ENCODE measurements at places on chromosomes 11 and 22.

DNA sequence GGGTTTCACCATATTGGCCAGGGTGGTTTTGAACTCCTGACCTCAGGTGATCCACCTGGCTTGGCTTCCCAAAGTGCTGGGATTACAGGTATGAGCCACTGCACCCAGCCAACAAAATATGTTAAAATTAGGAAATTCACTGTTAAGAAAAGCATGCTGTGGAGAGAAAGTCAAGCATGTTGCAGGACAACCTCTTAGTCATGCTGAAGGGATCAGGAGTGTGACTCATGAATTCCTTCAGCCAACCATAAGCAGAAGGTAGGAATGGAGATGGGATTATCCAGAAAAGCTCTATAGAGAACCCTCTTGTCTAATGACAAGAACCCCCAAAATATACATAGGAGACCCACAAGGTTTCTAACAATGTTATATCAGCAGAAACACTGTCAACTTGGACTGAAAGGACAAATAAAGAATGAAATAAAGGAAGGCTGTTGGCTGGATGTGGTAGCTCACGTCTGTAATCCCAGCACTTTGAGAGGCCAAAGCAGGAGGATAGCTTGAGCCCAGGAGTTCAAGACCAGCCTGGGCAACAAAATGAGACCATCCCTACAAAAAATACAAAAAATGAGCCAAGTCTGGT lies 16.0 kb downstream of the MRTFA start:
- DNase-seq, result no peak

DNA sequence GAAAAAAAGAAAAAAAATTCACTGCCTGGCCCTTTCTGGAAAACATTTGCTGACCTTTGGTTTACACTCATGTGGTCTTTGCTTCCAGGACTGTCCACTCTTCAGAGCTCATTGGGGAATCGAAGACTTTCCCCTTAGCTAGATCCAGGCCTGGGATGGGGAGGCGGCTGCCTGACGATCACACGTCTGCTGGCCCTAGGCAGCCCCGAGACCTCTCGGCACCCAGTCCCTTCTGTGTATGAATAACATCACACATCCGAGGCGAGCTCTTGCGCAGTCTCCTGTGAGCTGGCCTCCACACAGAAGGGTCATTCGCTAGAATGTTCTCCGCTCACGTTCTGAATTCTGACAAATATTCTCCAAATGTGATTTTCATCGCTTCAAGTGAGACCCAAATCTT lies 25.7 kb upstream of the GAL start:
- no peak for DNase-seq

GRCh38 chr11:11937957-11938356 lies 70.5 kb downstream of the DKK3 start:
- no peak for DNase-seq

DNA sequence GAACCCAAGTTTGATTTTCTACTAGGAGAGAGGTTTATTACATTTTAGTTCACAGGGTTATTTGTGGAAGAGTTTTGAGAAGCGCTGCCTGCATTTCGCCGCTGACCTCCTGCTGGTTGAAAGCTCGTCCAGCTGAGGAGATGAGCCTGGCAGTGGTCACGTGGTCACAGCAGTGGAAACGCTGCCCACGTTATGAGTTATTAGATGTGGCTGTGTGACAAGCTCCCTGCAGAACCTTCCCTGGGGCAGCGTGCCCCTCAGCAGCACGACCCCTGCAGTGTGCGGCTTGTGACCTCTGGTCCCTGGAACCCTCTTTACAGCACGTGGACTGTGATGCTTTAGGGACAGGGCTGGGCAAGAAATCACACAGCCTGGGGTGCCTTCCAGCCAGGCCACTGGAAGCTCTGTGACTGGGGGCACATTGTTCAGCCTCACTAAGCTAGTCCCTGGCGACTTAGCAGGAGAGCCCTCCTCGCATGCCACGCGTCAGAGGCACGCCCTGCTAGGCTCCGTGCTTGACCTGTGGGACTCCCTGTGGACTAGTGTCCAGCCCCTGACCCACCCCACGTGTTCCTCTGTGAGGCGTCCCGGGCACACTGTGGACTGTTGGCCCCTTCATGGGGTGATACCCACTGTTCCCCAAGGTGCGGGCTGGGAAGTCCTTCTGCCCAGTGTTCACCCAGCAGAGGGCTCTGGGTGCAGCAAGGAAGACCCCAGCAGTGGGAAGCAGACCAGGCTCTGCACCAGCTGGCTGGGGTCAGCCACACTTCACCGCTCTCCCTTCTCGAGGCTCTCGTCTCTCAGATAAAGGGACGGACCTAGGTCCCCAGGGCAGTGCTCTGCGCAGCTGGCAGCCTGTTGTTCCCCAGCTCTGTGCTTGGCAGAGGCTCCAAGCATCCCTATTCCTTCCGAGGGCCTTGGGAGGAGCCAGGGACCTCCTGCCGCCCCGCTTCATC lies 349.5 kb downstream of the TBC1D22A start:
- no peak for DNase-seq

DNA sequence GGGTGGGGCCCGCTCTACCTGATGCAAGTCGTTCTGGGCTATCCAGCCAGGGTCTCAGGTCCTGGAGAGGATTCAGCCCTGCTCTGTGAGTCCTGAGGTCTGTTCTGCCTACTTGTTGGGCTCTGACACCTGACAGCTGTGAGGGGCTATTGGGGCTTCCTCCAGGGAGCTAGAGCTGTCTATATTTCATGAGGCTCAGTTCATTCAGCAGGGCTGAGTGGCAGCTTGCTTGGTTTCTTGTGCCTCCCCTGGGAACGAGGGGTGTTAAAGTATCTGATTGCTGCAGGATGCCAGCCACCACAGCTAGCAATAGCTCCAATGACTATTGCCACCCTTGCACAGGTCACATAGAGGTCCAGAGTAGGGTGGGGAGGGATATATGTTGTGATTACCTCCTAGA lies 26.7 kb downstream of the INSC start:
- no peak for DNase-seq

DNA sequence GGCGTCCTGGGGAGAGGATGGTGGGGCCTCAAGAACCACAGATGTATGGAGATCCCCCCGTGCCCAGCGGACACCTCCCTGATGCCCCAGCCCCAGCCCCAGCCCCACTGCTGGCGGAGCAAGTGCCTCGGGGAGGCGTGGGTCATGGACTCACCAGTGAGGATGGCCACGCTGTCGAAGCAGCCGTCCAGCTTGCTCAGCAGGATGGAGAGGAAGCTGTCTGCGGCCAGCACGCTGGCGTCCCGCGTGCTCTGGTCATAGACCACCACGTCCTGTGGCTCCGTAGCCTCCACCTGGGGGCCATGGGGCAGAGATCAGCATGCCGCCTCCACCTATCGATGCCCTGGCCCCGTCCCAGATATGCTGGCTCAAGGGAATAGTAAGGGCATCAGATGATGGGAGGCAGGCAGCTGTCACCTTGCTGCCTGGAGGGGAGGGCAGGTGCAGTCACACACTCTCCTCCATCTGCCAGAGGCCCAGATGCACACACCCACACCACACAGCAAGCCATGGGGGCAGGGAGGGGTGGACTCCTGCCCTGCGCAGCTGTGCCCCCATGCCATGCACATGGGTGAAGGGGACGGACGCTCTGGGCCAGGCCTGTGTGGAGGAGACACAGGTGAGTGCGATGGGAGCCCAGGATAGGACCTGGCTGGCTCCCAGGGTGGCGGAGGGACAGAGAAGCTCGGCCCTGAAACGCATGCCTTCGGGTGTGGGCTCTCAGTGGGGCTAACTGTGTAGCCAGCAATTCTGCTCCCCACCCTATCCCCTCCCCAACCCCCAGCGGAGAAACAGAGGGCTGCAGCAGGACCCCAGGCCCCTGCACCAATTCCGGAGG lies 8.2 kb downstream of the DUSP8 start:
- DNase-seq, result no peak

- DNase-seq, result peak; percentile 25
Observed at GRCh38 chr11:8233691-8234424, 29.8 kb downstream of the LMO1 start.

DNA sequence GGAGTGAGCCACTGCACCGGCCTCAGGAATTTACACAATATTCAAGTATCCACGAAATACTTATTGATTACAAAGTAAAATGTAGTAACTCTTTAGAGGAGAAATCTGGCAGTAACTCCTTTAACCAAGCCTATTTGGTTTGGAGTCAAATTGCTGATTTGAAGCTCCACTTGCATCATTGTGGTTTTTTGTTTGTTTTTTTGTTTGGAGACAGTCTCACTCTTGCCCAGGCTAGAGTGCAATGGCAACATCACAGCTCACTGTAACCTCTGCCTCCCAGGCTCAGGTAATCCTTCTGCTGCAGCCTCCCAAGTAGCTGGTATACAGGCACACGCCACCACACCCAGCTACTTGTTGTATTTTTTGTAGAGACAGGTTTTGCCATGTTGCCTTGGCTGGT lies 6.4 kb upstream of the QSER1 start:
- DNase-seq, result no peak

GRCh38 chr11:78851878-78852586 lies 277.4 kb upstream of the NARS2 start:
- no peak for DNase-seq

DNA sequence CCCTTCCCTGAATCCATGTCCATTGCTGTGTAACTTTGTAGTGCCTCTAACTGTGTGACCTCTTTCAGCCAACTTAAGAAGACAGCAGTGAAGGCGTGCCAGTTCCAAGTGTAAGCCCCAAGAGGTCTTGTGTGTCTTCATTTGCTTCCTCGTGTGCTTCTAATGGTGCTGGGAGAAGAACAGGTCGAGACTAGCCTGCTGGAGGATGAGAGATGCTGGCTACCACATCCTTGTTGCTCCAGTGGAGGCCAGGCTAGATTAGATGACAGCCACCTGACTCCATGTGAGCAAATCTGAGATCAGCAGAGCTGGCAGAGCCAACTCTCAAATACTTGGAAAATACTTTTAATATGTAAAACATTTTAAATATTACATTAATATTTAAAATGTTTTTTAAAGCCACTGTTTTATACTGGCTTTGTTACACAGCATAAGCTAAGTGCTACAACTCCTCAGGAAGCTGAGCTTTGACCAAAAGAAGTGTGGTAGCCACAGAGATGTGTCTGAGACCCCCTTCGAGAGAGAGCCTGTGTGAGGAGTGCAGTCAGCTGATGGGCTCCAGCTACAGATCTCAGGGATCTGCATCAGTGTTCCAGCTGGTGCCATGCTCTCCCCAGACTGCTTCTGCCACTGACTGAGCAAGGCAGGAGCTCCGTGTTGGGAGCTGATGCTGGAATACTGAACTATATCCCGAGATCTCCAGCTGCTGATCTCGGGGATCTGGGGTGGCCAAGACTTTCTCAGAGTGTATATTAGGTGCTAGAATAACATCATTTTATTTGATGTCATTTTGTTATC lies 8.9 kb downstream of the KCNJ11 start:
- DNase-seq, result no peak

DNA sequence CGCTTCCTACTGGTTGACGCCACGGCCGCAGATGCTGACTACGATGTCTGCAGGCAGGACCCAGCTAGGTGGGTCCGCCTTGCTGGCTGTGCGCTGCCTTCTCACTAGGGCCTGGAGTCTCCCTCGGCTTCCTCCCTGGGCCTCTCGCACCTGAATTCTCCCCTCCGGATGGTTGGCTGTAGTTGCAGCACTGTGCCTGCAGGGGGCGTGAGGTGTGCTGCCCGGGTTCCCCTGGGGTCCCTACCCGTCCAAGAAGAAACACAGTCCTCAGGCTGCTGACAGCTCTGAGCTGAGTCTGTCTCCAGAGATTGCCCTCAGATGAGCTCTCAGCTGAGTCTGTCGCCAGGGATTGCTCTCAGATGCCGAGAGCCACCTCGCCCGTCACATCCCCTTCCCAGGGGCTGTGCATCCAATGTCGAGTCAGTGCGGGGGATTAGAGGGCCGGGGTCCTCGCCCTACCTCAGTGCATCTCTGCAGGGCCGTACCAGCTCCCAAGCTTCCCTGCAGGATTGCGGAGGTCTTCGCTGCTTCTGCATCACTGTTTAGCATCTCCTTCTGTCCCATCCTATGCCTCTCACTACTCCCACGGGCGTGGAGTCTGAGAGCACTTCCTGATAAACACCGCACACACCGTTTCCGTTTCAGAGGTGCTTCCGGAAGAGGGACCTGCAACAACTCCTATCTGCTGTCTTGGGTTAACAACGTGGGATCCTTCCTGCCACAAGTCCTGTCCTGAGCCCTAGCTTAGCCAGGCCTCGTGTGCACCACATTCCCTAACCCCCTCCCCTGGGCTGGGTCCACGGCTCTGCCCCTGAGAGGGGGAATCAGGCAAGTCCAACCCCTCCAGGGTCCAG lies 196.9 kb downstream of the CSNK2A3 start:
- peak; percentile 26 for DNase-seq

All from heart right ventricle (tissue), 16 donors.